ENCODE measurements at places on chromosomes 16 and 17.
A peak's percentile ranks its signal among the peaks of the same experiment; 100 is the strongest.

DNA sequence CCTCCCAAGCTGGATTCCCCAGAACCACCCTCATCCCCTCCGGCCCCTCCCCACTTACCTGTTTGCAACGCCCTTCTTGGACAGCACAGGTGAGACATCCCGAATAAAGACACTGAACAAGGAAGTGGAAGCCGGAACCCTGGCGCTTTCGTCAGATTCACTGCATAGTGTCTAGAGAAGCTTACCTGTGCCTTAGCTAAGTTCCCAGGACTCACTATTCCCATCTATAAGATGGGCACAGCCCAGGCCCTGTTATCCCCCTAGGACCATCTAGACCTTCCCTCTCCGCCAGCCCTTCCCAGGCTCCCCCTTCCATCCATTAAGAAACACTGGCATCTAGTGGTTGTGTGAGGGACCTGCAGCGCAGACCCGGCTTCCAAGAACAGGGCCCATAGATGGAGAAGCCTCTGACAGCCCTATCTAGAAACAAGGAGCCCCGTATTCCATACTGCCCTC lies 26.9 kb upstream of the RPL38 start:
- DNase-seq, result no peak

GRCh38 chr17:39699818-39700147 lies at the start of gene ERBB2:
Gene ERBB2 (plus strand): TSS chr17:39700064. CDS start chr17:39700239, 175 bp downstream.
- DNase-seq, result no peak

DNA sequence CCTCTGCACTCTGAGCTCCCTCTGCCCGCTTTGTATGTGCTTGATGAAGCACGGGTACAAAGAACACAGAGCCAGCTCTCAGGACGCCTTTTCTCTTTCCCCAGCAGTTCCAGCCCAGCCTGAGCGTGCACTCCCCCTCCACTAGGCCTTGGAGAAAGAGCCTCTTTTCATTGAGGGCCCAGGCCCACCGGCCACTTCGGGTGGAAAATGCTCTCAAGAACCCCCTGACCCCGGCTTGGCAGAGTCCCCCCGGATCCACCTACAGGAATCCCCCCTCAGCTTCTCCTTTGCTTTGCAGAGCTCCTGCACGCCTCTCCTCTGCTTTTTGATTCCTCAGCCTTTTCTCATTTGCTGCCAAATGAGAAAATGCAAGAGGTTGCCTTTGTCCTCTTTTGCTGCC lies 30.2 kb downstream of the MRC2 start:
- no peak for DNase-seq

DNA sequence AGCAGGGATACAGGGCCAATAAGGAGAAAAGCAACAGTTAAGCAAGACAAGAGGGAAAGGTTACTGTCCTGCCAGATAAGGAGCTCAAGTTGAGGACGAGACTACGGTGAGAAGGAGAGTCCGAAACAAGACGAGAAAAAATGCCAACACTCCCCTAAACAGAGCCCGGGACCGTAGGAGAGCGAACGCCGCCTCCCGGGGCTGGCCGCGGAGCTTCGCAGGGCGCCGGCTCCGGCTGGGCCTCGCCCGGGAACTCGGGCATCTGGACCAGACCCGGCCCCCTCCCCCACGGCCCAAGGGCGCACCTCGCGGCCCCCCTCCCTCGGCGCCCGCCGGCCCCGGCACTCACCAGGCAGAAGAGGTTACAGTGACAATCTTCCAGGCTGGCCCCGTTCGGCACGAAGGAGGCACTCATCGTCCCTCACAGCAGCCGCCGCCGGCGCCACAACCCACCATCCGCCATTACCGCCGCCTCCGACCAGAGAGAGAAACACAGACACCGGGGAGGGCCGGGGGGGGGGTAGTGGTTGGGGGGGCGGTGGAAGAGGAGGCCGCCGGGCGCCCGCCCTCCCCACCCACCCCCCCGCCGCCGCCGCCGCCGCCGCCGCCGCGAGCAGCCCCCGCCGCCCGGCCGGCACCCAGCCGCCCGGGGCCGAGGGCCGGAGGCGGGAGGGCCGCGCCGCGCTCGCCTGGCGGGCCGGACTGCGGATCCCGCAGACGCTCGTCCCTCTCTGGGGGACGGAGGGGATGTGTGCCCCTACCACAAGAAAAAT lies at the start of gene MED13:
TSS of gene MED13 (minus strand) at position 488 of the 773 bp plus-strand sequence. CDS start at position 415, 73 bp downstream.
- DNase-seq, result peak; percentile 74

- peak; percentile 43 for DNase-seq
Observed at GRCh38 chr16:85898521-85899442, at the start of gene IRF8. Gene IRF8 (plus strand): TSS chr16:85899162. CDS start chr16:85903016, 3,854 bp downstream.

- no peak for DNase-seq
Observed at GRCh38 chr16:66370786-66371684, 4.5 kb downstream of the CDH5 start.

DNA sequence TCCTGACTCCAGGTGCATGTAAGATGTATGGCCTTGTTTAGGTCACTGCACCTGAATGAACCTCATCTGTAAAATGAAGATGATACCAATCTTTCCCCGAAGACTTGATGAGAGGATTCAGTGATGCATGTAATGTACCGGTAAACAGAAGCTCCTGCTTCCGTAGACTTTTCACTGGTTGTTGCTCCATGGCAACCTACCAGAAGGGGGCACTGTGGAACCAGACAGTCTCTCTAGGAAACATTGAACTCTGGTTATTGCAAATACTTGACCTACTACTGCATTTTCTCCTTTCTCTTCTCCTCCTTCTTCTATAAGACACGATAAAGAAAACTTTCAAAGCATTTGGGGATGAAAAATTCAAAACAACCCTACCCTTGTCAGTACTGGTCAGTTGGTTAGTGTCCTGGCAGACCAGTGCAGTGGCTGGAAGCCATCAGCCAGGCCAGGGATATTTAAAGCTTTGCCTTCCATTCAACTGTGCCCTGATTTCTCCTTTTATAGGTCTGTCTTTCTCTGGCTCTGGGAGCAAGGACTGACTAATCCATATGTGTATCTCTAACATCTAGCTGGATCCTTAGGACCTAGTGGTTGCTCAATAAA lies 667.4 kb upstream of the SALL1 start:
- no peak for DNase-seq

GRCh38 chr16:24729951-24730815 lies 732 bp downstream of the TNRC6A start:
- peak; percentile 58 for DNase-seq

DNA sequence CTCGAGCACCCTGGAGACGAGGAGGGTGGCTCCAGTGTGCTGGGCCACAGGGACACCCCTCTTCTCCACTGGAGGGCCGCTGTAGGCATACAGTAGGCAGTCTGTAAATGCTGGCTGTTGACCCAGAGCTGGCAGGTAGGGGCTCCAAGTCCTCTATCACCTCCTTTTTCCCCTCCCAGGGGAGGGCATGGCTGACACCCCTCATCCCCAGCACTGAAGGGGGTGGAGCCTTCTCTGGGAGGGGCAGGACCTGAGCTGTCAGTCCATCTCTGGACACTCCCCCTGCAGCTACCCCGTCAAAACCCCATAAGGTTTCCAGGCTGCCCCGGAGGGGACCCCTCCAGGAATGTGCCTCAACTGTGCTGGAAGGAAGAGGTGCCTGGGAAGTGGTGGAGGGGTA lies 2.4 kb downstream of the KCNJ12 start:
- DNase-seq, result no peak

- no peak for DNase-seq
Observed at GRCh38 chr17:70268383-70268782, 99.1 kb downstream of the KCNJ2 start.

- no peak for DNase-seq
Observed at GRCh38 chr17:62219221-62219899, 154.3 kb upstream of the MED13 start.

- no peak for DNase-seq
Observed at GRCh38 chr17:27284811-27285415, 9.0 kb upstream of the WSB1 start.

- no peak for DNase-seq
Observed at GRCh38 chr17:1522626-1523025, 6.2 kb upstream of the INPP5K start.

DNA sequence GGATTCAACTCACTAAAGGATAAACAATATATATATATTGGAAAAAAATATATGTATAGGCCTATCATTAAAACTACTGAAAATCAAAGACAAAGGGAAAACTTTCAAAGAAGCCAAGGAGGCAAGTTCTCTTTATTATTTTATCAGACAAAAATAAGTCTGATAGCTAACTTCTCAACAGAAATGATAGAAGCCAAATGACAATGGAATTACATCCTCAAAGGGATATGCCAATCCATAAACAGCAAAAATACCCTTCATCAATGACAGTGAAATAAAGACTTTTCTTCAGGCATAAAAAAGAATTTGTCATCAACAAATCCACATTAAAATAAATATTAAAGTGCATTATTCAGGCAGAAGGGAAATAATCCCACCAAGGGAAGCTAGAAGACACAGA lies 393.4 kb downstream of the ZFHX3 start:
- DNase-seq, result no peak
